Ureter (tissue), 1 donor: ENCODE measurements at places on chromosomes 7 and 10. TPM values are rescaled to one million over a fixed set of nuclear protein-coding genes. Genes with fewer than 3 reads are reported as not detected.

GRCh38 chr10:2144584-2144983 lies 407.3 kb upstream of the ADARB2 start:
- DNase-seq, result no peak

GRCh38 chr7:26199301-26200037 lies 1.1 kb downstream of the HNRNPA2B1 start:
- peak; percentile 78 for DNase-seq

DNA sequence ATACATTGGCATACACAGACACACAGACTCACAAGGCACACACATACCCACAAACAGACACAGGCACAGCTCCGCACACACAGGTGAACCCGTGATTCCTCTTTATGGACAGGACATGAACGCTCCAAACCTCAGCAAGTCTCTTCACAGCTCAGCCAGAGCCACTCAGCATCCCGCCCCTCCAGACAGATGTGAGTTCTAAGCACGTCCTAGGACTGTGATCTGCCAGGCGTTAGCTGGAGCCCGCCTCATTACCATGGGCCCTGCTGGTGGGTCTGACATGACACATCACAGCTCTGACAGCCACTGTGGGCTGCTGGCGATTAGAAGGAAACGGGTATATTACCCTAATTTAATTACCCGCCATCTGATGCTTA lies 176.7 kb upstream of the PPP2R2D start:
- no peak for DNase-seq

- DNase-seq, result no peak
Measured at GRCh38 chr7:98205162-98205845, 5.9 kb upstream of the BHLHA15 start.

The OR2A5 gene
- total RNA-seq, result not detected

DNA sequence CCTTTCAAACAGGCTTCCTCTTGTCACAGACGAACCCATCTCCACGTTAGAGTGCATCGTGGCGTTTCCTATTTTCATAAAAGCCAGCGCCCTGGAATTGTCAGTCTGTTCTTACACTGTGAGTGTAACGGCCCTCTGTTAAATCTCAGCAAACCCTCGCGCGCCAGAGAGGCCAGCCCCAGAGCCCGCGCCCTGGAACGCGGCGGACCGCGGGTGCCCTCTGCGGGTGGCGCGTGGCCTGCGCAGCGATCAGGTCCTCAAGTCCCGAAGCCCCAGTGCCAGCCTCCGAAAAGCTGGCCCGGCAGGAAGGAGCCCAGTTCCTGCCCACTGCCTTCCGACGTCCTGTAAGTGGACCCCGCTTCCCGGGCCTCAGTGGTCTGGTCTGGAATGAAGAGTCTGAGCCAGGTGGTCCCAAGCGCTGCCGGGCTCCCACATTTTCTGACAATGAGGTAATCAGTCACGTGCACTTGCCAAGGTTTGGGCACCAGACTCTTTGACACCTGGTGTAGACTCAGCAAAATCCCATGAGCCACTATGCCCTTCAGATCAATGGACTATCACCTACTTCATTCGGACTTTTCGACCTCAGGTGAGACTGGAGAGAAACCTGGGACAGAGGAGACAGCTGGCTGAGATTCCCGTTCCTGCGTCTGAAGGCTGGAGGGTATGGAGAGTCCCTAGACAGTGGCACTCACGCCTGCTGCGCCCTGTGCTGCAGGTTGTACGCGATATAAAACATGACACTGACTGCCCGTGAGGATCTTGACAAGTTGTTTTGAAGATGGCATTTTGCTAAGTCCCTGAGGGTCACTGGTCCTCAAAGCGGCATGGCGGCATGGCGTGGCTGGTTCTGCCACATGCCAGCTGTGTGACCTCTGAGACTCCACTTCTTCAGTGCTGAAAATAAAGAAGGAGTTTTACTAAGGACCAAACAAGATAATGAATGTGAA lies 109.4 kb upstream of the LANCL2 start:
- DNase-seq, result peak; percentile 85

GRCh38 chr10:44713307-44713706 lies 197.8 kb upstream of the TMEM72 start:
- DNase-seq, result no peak

GRCh38 chr10:33571616-33572015 lies 237.1 kb upstream of the NRP1 start:
- DNase-seq, result no peak

The ANLN gene
- total RNA-seq, result 5.8 TPM

The MTPN gene
- total RNA-seq, result 93.8 TPM

- DNase-seq, result peak; percentile 29
Measured at GRCh38 chr10:44961931-44962750, 2.5 kb downstream of the RASSF4 start.

The TBC1D12 gene
- 11.9 TPM for total RNA-seq

The LRRC18 gene
- not detected for total RNA-seq
